AG08395 (cell line): ENCODE measurements at places on chromosomes 12 and 14.

- peak; percentile 40 for DNase-seq
Observed at GRCh38 chr12:115190010-115190770, 506.2 kb upstream of the TBX3 start.

DNA sequence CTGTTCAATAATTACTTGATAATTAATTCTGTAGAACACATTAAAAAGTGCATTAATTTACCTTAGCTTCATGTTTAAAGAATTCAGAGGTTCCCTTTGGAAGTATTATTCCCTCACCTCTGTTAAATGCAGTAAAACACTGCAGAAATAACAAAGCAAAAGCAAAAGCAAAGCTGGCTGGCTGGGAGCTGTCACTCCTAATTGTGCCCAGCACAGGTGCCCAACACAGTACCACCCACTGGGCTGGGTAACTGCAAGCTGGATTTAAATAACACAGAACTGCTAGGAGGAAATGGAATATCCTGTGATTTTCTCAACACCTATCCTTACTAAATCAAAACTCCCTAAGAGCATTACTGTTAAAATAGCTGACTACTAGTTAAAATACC, 72.6 kb downstream of the SLC2A13 start:
- no peak for DNase-seq

DNA sequence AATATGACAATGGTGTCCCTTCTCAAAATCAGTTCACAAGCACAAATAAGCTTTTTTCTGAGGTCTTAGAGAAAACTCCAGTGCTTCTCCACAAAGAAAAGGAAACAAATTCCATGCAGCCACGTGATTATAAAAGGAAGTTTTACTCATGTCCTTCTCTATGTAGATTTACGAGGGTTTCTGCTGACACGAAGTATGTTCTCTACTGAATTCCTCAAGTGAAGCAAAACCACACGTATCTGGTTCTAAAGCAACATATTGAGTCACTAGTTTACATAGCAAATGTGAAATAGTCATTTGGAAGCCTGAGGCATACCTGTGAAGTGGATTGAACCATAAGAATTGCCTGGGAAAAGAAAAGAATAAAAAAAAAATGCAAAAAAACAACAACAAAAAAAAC, 31.9 kb downstream of the BMP4 start:
- DNase-seq, result peak; percentile 63

DNA sequence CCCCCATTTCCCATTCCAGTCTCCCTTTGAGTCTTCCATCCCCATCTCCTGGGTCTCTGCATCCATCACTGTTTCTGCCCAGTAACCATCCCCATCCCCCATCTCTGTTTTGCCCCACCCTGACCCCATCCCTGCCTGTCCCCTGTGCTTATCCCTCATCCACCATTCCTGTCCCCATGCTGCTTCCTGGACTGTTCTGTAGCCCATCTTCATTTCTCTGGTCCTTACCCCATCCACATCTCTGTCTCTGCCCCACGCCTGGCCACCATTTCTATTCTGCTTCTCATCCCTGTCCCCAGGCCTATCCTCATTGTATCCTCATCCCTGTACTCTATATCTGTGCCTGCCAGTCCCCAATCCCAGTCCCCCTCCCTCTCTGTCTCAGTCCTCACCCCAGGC, 4.2 kb downstream of the NXPH4 start:
- no peak for DNase-seq

GRCh38 chr14:22388669-22389595, 200.1 kb downstream of the DAD1 start:
- DNase-seq, result peak; percentile 48

- DNase-seq, result no peak
Observed at GRCh38 chr12:31773223-31773750, 44.5 kb upstream of the AMN1 start.

- peak; percentile 12 for DNase-seq
Observed at GRCh38 chr14:69050240-69051184, 71.4 kb upstream of the ACTN1 start.

DNA sequence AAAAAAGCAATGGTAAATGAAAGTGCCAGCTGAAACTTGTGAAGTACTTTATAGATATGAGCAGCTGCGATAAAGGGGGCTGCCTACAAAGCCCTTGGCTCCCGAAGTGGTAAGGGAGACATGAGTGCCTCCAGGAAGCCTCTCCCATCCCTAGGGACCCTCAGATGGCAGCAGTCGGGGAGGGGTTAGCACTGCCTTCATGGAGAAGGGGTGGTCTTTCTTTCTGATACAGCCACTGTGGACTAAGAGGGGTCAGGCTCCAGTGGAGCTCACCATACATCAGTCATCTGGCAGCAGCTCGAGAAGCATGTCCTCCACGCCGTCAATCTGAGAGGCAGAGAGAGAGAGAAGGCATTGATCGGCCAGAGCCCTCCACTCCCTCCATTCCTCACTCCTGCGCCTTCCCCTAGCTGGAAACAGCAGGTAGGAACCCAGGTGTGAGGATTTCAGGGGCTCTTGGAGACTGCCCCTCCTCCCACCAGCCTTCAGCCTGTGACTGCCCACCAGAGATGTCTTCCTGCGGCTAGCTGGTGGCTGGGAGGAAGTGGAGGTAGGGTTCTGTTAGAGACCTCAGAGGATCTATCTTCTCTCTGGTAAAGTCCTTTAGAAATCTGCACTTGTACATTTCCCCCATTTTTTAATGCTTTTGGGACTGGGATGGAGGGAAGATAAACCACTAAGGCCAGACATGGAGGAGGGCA, 2.3 kb downstream of the TCL1A start:
- no peak for DNase-seq
